Stimulated activated CD4-positive, alpha-beta T cell treated with anti-CD3 and anti-CD28 coated beads, Interleukin-15, amount 100 ng/mL, for 48 hours (primary cell): ENCODE measurements at places on chromosomes 2 and 18.

- DNase-seq, result no peak
These were observed 135.5 kb downstream of the LCLAT1 start for GRCh38 chr2:30582521-30582920.

DNA sequence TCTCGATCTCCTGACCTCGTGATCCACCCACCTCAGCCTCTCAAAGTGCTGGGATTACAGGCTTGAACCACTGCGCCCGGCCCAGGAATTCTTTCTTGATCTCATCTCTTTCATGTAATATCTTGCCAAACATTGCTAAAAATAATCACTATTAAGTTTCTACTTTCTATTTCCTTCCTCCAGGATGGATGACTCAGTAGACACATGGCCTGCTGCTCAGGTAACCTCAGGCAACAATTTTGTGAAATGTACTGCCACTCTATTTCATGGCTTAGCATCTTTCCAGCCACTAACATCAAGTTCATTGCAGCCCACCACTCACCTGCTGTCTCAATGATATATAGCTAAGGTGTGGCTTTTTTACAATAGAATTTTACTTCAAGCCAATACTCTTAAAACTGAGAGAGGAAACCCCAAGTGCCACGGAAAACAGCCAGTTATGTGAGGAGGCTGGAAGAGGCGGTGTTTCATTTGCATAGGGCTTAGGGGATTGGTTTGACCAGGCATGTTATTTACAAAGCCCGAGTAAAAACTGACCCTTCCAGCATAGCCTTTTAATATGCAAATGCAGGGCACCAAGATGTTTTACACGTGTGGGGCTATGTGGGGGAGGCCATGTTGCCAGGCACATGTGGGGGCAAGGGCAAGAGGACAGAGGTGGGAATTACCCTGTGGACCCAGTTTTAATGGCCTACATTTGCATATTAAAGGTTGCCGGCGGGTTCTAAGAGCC is 11.3 kb upstream of the SUMO1 start:
- no peak for DNase-seq

DNA sequence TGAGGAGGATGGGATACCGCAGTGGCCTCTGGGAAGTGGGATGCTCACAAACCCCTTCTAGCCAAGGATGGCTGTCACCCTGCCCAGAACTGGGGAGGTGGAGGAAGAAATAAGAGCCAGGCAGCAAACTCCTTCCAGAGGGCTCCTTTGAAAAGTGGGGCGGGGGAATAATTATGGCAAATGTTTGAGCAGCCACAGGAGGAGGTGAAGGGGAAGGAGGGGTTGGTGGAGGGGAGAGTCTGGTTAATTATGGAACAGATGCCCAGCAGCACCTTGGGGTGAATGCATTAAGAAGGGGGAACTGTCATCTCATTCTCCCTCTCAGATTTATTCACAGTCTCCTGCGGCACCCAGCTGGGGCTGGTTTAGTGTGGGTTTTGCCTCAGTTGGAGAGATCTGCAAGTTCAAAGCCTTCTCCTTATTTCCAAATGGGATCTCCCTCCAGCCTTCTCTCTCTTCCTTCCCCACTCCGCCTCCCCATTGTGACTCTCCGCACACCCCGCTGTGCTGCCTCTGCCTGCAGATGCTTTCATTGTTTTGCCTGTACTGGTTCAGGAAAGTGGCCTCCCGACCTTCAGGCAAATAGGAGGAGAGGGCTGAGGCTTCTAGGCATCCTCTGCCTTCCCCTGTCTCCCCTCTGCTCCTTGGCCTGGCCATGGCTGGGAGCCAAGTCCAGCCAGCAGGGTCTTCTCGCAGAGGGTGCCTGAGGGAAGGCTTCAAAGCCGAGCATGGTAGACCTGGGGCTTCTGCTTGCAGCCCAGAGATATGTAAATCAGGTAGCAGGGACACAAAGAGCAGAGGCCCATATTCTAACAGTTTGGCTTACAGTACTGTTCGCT is 457.2 kb upstream of the MEX3C start:
- DNase-seq, result no peak

GRCh38 chr2:236256366-236256985 is 7.7 kb downstream of the ASB18 start:
- DNase-seq, result no peak

GRCh38 chr2:228864131-228864530 is 407.0 kb downstream of the PID1 start:
- DNase-seq, result no peak

DNA sequence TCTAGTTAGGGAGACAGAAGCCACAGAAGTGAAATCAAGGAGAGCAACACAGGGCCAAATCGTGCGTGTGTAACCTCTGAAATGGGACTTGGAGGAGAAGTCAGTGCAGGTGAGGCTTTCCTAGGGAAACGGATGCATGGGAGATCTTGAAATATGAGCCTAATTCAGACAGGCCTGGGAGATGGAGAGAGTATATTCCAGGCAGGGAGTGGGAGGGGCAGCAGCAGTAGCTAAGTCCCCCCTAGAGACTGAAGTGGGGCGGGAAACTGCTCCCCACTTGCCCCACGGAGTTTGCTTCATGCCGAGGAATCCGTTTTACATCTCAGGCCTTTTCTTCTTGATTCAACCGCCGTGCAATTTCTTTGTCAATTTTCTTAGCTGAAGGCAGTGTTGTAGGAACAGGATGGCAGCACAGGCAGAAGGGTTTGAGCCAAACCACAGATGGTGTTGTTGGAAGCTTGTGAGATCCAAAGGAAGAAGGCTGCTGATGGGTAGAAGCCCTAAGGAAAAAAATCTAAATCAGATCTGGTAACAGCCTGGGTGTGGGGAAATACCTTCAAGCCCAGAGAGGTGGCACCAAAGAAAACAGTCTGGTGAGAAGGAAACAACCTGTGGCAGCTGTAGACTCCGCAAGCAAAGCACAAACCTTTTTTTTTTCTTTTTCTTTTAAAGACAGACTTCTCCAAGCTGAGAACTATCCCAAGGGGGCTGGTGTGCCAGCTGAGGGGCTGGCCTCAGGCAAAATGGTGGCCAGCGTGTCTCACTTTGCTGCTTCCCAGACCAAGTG is 40.2 kb downstream of the EPAS1 start:
- no peak for DNase-seq

DNA sequence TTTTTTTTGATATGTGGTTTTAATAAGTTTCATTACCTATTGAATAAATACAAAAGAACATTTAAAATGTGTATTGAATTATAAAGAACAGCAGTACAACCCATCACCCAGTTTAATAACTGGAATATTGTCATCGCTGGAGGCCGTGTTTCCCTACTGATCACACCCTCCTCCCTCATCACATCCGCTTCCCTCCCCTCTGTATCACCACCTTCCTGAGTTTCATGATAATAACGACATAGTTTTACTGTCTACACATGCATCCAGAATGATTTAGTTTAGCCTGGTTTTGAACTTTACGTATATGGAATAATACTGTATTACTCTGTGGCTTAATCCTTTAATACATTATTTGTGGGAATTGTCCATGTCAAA is 2.1 kb downstream of the SERPINB8 start:
- DNase-seq, result no peak

GRCh38 chr2:230575642-230576324 is 136.9 kb upstream of the CAB39 start:
- DNase-seq, result peak; percentile 43

DNA sequence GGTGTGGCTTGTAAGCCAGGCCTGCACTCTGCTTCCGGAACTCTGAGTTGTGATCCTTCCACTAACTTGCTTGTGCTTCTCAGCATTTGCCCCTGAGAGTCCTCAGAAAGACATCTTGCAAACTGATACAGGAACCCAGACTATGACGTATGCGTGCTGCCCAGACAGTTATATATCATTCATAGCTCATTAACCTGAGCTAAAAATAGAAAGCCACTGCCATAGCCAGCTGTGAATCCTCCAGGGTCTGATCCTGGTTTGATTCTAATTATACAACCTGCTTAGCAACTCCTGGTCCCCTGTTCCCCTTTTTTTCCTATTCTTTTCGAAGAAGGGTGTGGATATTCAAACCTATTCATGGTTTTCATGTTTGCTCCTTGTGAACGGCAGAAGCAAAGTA is 63.7 kb downstream of the MARCHF4 start:
- DNase-seq, result no peak

DNA sequence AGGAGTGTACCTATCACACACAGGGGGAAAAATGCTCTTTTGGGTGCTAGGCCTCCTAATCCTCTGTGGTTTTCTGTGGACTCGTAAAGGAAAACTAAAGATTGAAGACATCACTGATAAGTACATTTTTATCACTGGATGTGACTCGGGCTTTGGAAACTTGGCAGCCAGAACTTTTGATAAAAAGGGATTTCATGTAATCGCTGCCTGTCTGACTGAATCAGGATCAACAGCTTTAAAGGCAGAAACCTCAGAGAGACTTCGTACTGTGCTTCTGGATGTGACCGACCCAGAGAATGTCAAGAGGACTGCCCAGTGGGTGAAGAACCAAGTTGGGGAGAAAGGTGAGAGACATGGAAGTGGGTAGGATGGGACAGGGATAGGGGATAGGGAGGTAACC is 12.2 kb downstream of the DHRS9 start:
- no peak for DNase-seq

GRCh38 chr2:197158591-197159550 is 151.7 kb downstream of the ANKRD44 start:
- DNase-seq, result no peak

DNA sequence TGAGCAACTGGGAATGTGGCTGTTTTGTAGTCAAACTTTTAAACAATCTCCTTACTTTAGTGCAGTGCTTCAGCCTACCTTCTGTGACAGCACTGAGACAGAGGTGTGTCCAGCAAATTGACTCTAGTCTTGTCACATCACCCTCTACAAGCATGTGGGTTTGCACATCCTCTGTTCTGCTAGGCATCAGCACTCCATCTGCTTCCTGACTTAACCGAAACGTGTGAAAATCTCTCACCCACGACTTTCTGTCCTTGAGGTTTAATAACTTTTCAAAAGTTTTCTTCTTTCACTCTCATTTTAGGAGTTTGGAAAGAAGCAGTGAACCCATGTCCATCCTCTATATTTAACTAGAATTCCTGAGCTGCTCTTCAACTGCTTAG is 42.6 kb downstream of the TTR start:
- DNase-seq, result no peak

DNA sequence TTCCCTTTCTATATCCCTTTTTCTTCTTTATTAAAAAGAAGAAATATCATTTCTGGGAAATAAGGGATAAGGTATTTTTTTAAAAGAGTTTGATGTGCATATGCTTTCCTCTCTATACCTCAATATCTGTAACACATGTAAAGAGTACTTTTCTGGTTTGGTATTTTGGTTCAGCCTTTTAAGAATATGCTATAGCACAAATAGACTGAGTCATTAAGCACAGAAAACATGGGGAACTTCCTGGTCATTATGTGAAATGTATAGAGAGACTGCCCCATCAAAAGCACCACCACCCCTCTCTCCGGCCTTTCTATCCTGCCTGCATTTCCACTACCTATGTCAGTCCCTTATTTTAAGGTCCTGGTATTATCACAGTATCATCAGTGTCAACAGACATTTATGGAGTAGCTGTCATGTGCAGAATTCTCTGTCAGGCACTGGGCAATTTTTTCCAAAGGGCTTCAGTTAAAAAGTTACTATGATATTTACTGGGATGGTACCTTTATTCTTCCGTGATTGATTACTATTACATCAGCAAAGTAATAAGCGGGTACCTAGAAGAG is 88.4 kb downstream of the ALPK2 start:
- no peak for DNase-seq

- DNase-seq, result no peak
These were observed 25.2 kb downstream of the EIF2AK3 start for GRCh38 chr2:88602022-88602421.

GRCh38 chr2:157076526-157077161 is 180.9 kb upstream of the GALNT5 start:
- DNase-seq, result no peak

GRCh38 chr2:23124214-23124750 is 260.7 kb upstream of the KLHL29 start:
- DNase-seq, result no peak

GRCh38 chr2:161352719-161353118 is 44.5 kb downstream of the PSMD14 start:
- no peak for DNase-seq

DNA sequence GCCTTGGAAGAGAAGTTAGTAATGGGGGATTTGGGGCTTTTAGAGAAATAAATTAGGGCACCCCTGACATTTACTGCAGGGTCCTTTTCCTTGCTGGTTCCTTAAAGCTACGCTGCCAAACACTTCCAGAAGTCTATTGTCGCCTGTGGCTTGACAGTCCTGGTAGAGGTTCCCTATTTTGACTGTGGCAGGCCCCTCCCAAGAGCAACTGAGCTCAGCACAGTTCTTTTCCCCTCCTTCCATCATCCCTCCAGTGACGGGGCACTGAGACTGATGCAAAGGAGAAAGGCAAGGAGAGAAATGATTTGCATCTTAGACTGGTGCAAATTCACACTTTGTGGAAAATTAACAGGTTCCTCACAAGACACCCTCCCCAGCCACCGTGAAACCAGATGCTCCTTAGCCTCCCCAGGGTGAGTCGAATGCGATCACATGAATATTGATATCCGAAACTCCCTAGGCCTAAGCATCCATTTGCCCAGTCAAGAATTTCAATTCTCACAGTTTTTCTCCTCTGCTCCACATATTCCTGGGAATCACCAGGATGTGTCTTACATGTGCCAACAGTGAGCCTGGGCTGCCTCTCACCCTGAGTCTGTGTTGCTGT is 45.4 kb downstream of the RABL2A start:
- no peak for DNase-seq

DNA sequence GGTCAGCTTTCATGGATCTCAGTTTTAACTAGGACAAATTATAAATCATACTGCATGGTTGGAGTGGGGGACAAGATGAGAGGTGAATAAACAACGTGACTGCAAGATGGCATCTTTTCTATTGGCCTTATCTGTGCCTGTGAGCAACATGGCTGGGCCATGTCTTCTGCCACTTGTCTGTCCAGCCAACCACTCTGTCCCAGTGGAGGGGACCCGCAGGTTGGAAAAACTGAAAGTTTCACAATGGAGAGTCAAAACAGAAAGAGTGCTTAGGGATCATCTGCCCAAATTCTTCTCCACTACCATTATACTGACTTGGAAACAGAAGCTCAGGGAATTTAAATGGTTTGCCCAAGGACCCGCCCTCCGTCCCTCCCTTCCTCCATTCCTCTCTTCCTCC is 104.1 kb downstream of the ALK start:
- DNase-seq, result no peak

GRCh38 chr2:221517146-221517695 is 54.9 kb downstream of the EPHA4 start:
- DNase-seq, result no peak

- DNase-seq, result no peak
These were observed 101.1 kb downstream of the DPP4 start for GRCh38 chr2:161972866-161973265.

DNA sequence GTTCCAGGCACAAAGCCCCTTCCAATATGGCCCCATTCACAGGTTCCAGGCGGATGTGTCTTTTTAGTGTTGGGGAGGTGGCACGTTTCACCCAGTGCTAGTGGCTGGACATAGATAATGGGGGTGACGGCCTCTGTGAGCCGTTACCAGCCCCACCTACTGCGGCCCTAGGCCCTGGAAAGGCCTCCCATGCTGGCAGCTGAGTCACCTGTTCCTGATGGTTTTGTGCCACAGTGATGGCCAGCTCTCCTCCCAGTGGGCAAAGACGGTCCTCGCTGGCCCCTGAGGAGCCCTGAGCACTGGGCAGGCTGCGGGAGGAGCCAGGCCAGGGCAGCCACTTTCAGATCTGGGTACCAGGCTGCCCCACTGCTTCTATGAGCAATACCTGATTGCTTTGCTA is 40.0 kb upstream of the GPC1 start:
- DNase-seq, result no peak
